ENCODE measurements at places on chromosomes 12 and 14.

DNA sequence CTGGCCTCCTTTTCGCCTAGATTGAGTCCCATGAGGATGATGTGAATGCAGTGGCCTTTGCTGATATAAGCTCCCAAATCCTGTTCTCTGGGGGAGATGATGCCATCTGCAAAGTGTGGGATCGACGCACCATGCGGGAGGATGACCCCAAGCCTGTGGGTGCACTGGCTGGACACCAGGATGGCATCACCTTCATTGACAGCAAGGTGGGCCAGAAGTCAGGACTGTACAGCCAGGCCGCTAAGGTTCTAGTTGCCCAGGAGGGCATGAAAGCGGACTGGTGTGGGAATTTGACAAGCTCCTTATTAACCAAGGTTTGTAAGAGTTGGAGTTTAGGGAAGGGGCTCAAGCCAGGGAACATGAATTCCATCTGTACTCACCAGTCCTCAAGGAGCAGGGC is 4.9 kb upstream of the NRL start:
- no peak for DNase-seq

- DNase-seq: peak; percentile 91
Measured at GRCh38 chr14:23588884-23589598, 10.5 kb upstream of the JPH4 start.

GRCh38 chr14:99769799-99770198 is 23.4 kb upstream of the EML1 start:
- DNase-seq: no peak

DNA sequence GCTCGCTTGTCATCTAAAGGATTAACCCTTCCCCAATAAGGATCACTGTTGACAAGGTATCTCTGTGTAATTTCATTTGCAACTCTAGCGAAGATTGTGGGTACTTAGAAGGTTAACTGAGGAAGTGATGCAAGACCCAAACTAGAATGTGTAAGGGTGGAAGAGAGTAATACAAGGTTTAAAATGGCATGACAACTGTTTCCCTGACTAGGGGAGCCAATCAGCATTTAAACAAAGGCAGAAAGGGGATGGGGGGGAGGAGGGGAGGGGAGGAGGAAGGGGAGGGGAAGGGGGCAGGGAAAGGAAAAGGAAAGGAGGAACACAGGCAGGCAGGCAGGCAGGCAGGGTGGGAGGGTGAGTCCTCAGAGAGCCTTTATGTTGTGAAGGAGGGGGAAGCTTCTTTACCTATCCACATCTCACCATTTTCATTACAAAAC is 31.1 kb downstream of the NRDE2 start:
- no peak for DNase-seq

DNA sequence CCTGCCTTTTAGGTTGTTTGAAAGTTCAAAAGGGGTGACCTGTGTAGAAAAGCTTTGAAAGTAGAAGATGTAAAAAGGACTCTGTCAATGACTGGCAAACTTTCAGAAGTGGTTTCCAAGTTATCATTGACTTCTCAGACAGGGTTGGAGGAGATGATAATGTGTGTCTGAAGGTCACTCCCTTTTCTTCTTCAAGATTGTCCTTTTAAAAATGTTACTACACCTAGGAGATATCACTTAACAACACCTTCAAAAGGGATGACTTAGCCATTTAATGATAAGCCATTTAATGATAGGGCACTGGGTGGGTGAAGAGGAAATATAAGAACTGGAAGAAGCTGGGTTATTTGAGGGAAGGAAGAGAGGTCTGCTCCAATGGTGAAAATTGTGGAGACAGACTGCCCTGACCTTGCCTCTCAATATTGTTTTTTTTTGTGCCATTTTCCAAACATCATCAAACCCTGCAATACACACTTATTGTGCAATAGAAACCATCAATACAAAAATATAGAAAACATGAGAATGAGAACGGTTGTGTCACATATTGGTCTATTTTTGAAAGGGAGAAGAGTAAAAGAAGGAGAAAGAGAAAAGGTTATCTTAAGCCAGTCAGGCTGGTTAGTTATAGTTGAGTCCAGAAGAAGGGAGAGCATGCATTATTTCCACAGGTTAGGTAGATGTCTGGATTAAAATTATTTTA is 38.8 kb downstream of the BEST3 start:
- DNase-seq: no peak

DNA sequence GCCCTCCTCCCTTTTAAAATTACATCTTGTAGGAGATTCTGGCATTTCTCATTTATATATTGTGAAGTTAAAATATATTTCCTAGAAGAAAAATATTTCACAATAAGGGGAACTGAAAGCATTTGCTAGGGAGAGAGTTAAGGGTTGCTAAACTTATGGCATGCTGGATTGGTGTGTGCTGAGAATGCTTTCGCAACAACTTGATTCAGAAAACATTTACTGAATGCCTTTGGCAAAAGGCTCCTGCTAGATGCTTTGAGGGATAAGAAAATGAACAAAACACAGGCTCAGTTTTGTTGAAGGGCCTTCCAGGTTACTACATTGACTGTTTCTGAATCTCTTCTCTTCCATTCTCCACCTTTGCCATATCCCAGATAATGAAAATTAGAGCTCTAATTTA is 67.5 kb downstream of the DIP2B start:
- no peak for DNase-seq
